ENCODE measurements at places on chromosomes 5 and 9. TPM values are rescaled to one million over a fixed set of nuclear protein-coding genes. Genes with fewer than 3 reads are reported as not detected.

- DNase-seq, result no peak
These were observed 602.6 kb downstream of the MTRR start for GRCh38 chr5:8471581-8471980.

DNA sequence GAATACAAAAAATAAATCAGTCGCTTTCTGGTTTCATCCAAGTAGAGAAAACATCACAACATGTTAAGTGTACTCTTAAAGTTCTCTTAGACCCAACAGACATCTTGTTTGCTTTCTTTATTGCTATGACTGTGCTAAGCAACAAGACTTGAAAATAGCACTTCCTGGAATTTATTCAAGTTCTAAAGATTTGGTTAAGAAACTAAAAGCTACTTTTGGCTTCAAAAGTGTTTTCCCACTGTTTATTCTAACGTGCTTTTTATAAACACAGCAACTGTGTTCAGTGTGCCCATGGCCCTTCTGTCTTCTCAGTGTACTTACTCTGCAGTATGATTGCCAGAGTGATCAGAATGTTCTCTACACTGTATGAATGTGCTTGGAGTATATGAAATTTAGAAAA, 109.8 kb downstream of the GIN1 start:
- DNase-seq, result no peak

DNA sequence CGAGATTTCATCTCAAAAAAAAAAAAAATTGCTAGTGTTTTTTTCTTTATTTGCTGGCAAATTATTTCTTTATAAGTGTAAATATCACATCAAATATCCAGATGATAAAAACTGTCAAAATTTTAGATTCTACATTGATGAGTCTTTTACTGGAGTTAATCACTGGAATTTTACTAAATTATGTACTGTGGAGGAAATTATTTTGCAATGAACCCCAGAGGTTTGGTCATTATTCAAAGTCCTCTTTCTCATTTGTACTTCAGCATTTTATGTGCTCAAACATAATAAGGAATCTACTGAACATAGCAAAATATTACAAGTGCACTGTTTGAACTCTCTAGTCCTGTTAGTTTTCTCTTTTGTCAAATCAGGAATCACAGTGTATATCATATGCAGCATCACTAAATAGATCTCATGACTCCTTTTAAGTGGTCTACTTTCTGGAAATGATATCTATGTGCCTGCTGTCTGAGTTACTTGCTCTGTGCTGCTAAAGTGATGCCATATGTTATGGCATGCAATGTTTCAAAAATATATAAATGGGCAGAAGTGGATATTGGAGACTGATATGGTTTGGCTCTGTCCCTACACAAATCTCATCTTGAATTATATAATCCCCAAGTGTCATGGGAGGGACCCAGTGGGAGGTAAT, 18.0 kb downstream of the OTULINL start:
- no peak for DNase-seq

DNA sequence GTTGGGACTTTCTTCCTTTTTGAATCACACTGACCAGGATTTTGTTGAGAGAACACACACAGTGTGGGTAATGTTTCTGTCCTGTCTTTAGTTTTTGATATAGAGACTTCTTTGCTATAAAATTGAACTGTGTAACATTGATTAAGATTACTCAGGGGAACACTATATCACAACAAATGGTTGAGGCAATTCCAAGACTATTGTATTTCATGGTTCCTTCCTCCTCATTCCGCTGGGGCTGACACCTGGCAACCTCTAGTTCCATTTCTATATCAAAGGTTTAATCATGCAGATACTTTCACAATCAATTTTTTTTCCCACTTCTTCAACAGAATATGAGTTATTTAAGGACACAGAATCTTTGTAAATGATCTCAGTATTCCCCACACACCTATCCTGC, 182.2 kb downstream of the TAF11L14 start:
- no peak for DNase-seq

DNA sequence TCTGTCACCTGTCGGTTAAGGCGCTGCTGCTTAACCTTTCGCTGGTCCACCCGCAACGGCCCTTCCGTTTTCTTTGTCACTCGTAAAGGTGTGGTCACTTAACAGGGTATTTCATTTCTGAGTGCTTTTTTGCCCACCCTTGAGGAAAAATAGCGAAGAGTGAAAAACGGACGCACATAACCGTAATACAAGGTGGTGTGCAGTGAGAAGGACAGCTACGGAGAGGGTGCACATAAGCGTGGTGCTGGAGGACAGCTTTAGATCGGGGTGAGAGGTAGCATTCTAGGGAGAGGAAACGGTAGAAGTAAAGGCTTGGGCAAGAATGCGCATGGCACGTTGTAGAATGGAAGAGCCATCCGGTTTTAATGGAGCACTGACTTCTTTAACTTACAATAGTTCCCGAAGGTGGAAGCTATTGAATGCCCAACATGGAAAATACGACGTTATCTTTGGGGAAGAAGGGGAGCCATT, 761 bp downstream of the CCT5 start:
- no peak for DNase-seq

DNA sequence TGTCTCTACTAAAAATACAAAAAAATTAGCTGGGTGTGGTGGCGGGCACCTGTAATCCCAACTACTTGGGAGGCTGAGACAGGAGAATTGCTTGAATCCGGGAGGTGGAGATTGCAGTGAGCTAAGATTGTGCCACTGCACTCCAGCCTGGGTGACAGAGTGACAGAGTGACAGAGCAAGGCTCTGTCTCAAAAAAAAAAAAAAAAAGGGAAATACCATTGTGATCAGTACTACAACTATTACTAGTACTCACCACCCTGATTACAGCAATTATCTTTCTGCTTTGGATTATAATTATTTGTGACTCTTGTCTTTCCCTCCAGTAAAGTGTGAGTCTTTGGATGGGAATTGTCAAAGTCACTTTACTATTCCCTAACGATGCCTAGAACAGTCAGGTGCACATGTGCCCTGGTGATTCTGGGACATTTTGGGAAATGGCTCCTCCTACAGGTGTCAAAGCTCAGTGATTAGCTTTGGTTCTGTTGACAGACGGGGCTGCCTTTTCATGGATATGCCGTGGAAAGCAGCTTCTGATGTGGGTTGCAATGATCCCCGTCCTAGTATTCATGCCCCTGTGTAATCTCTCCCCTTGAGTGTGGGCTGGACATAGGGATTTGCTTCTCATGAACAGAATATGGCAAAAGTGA, 31.8 kb upstream of the FRRS1L start:
- DNase-seq, result no peak

DNA sequence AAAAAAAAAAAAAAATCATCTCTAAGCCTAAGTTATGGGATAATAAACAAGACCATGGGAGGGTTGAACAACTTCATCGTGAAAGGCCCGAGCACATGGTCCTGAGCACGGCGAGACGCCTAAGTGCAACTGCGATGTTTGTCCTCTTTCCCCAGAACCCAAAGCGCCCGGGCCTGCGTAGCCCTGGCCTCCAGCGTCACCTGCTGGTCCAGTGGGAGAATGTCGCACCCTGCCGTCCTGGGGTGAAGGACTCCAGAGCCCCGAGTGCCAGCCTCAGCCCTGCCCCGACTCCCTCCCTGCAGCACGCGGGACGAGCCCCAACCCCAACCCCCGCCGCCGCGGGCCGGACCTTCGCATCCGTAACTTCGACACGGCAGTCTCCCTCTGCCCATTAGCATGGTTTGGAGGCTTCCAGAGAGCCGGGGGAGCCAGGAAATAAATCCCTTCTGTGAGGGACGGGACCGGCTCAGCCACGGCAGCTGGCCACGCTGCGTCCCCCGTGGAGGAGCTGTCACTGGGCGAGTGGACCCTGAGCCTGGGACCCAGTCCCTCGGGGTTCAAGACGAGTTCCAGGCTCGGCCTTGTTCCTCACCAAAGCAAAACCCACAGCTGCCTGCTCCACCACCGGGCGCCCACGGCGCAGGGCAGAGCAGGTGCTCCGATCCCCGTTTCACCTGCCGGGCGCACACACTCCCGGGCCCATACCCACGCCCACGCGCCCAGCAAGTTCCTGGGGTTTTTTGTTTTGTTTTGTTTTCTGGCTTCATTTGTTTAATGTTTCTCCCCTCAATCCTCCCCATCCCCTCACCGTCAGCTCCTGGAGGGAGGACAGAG, 132.5 kb upstream of the HAND1 start:
- DNase-seq, result no peak

DNA sequence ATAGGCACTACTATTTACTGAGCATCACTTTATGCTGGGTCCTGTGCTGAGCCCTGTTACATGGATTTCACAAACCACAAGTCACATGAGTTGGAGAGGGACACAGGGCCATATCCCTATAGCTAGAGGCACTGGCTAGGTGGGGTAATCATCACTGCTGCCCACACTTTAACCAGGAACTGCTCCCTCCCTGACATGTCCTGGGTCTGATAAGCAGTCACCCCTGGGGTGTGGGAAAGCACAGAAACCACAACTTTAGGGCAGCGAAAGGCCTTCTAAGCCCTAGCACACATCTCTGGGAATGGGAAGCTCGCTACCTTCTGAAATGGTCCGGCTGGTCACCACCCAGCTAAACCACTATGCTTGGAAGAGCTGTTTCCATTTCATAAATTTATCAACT, 15.0 kb downstream of the TBC1D2 start:
- DNase-seq, result no peak

GRCh38 chr9:32550150-32550561, 2.0 kb upstream of the SMIM27 start:
- no peak for DNase-seq

GRCh38 chr5:152844713-152845112, 439.6 kb upstream of the NMUR2 start:
- DNase-seq, result no peak

GRCh38 chr5:13939638-13940037, 4.8 kb downstream of the DNAH5 start:
- DNase-seq, result no peak

DNA sequence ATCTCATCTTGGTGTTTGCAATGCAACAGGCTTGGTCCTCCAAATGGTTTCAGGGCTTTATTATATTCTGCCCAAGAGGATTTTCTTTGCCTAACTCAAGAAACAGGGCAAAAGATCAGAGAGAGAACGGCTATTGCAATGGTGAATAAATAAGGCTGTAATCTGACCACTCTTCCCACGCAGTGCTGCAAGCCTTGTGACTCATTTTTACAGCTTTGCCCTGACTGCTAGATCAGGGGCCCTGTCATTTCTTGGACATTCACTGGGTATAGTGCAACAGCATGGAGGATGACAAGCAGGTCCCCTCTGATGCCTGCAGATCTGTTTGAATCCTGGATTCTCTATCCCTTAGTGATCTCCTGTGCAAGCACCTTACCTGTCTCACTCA, 459.1 kb downstream of the EBF1 start:
- no peak for DNase-seq

GRCh38 chr5:110159202-110159601, 469.5 kb downstream of the MAN2A1 start:
- no peak for DNase-seq

DNA sequence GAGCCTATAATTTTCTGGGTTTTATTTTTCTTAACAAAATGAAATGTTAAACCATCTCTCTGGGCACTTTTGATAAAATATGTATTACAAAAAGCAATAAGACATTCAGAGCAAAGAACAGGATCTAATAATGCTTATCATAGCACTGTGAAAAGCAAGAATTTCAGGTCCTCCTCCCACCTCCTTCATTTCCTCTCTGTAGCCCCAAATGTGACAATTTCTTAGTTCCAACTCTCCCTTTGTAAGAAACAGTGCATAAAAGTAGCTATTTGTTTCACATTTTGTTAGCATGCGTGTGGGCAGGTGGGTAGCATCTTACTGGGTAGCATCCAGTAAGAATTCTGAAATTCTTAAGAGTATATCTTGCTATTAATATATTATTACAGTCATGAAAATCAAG, 130.9 kb upstream of the RASA1 start:
- no peak for DNase-seq

DNA sequence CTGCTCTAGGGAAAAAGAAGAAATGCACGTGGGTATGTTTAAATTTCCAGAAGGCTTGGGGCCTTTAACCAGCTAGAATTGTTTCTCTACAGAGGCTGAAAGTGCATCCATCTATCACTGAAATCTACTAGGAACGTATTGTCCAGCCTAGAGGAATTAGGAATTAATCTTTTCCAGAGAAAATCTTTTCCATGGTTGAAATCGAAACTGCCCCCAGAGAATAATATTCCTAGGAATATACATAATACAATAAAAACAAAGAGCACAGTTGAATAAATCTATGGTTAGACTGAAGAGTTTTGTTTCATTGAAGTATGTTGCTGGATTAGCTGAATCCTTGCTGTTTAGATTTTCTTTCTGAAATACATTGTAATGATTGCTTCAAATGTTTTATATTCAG, 378.5 kb downstream of the PLK2 start:
- no peak for DNase-seq

DNA sequence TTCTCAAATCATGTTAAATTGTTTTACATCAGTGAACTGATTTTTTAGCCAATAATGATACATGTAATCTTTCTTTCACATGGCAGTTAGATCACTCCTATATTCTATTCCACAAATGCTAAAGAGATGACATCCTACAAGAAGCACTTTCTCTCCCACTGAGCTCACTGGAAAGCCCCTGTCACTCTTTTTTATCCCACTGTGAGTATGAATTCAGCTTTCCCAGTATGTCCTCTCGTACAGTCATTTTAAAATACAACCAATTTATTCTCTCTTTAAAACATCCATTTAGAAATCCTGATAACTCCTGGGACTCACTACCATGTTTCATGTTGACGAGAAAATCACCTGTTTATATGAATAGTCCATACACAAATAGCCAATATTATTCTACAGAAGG, 599.9 kb downstream of the SEMA5A start:
- DNase-seq, result no peak

GRCh38 chr9:135993765-135994500, 32.8 kb upstream of the UBAC1 start:
- DNase-seq, result no peak

- no peak for DNase-seq
These were observed 52.9 kb upstream of the SARDH start for GRCh38 chr9:133791069-133791468.

DNA sequence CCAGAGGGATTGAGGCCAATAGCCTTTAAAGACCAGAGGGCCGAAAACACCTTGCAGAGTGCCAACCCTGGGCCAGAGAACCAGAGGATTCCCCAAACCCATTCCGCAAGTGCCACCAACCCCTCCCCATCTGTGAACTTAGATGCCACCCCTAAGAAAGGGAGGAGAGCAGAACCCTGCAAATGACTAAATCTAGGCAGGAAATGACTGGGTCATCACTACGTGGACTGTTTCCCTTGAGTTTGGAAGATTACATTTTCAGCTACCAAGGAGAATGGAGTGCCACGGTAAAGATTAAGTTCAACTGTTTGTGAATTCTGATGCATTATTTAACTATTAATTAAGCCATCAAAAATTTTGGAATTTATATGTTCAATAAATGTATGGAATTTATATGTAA, 142.8 kb downstream of the ENC1 start:
- no peak for DNase-seq

GRCh38 chr5:151870820-151871219, 53.8 kb downstream of the GLRA1 start:
- DNase-seq, result no peak

The ORM2 gene
- not detected for total RNA-seq

The PGM5 gene
- total RNA-seq, result 102 TPM

The HRCT1 gene
- 5.4 TPM for total RNA-seq

The IL13 gene
- not detected for total RNA-seq

The SPINK6 gene
- not detected for total RNA-seq

The SMIM27 gene
- total RNA-seq, result not detected

The QRFP gene
- total RNA-seq, result not detected

The ASS1 gene
- total RNA-seq, result 84.0 TPM

All from vagina (tissue), 2 donors.